ENCODE measurements at places on chromosomes 11 and 22.

GRCh38 chr11:25613865-25614264 is 718.1 kb upstream of the ANO3 start:
- no peak for ATAC-seq

- peak; percentile 5 for ATAC-seq
These were observed 31.9 kb upstream of the SMIM38 start for GRCh38 chr11:69123593-69124545.

DNA sequence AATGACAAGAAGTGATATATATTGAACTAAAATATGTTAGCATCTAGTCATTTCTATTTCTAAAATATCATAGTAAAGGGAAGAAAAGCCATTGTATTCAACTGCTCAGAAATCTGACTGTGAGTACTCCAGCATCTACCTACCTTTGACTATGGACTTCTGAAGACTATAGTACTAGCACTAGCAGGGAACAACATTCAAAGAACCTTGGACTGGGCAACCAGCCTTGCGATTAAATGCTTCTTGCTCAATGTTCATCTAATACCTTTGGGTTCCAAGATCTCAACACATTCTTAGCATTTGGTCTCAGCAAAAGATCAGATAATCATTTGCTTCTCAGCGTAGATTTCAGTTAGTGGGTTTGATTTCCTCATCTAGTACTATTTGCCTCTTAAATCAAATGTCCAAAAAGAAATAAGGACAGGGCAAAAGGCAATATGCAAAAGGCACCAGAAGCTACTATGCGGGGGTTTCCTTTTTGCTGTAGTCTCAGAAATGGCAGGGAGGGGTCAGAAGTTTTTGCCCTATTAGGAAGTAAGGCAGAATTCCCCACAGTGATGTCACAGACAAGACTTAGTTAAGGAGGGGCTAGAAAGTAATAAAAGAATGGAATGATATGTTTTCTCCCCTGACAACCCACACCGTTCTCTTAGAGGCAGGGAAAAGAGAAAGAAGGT is 80.6 kb downstream of the GAB2 start:
- ATAC-seq, result no peak

DNA sequence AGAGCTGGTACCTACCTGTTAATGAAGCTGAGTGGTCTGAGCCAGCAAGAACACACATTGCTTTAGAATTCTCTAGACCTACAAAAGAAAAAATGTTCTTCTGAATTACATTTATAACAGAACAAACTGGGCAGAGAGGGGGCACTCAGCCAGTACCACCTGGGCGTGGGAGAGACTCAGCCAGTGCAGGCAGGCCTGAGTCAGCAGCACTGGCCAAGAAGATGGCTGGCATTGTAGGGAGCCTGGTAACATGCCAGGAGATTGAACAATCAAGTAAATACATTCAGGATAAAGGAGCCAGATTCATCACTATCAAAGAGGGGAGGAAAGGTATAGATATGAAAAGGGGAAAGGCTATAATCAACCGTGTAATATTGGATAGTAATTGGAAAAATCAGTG is 19.9 kb downstream of the SERGEF start:
- ATAC-seq, result no peak

GRCh38 chr11:75773595-75774353 is 5.2 kb downstream of the DGAT2 start:
- peak; percentile 88 for ATAC-seq

- no peak for ATAC-seq
These were observed 43.8 kb downstream of the CHRDL2 start for GRCh38 chr11:74687237-74688023.

GRCh38 chr22:23547818-23548500 is 32.1 kb downstream of the IGLL1 start:
- ATAC-seq, result no peak

DNA sequence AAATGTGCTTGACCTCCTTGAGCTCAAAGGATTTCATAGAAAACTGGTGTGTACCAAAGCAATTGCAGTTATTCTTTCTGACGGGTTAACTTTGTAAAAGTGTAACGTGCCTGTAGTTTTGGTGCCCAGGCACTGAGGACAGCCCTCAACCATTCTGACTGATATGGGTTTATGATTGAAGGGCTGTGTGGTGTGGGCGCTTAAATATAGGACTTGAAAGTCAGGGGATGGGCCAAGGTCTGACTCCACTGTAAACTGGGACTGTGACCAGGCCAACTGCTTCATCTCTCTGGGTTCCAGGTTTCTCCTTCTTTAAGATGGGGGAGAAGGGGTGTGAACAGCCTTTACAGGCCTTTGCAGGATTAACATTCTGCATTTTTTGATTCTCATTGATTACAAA is 191.1 kb upstream of the ARHGAP20 start:
- no peak for ATAC-seq

- ATAC-seq, result peak; percentile 52
These were observed 4.5 kb downstream of the MAJIN start for GRCh38 chr11:64967375-64967774.

- no peak for ATAC-seq
These were observed 6.6 kb upstream of the CHEK1 start for GRCh38 chr11:125618383-125618782.

Measured in activated T-helper 17 cell treated with anti-CD3 and anti-CD28 coated beads, Interleukin-2, amount 50 U/mL, for 72 hours (primary cell).